Stimulated activated CD4-positive, alpha-beta T cell treated with anti-CD3 and anti-CD28 coated beads, Interleukin-1b, Interleukin-23, amount 100 ng/mL, for 48 hours (primary cell): ENCODE measurements at places on chromosomes 7 and 10.

GRCh38 chr7:9083837-9084236 lies 650.4 kb downstream of the NXPH1 start:
- no peak for DNase-seq

DNA sequence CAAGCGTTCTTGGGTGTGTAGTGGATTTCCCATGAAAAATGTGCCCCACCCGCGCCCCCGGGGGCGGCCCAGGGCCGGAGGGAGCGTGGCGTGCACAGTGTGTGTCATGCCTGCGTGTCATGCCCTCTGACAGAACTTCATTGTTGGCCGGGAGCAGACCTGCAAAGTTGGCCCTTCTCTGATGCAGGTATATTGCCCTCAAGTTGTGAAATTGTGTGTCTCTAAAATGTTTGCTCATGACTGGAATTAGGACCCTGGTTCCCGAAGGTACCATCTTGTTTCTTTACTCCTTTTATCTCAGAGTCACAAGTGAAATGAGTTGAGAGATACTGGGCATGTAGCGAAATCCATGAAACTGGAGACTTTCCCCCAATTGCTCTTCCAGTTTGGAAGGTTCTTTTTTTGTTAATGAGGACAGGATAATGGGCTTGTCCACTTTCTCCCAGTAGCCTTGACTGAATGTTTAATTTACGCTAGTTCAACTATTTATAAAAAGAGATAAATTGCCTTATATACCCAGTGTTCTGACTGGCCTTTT lies 26.2 kb downstream of the ADK start:
- peak; percentile 47 for DNase-seq

DNA sequence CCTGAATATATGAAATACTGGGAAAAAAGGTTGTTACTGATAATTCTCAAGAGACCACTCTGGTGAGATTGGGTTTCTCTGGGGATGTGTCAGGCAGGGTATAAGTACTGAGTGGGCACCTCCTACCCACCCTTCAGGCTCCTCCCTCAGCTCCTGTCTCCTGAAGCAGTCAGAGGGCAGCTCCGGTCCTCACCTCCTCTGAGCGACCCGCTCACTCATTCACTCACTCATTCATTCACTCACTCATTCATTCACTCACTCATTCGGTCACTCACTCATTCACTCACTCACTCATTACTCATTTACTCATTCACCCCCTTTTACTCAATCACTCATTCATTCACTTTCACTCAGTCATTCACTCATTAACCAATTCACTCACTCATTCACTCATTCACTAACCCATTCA lies 6.9 kb upstream of the PFKP start:
- no peak for DNase-seq

DNA sequence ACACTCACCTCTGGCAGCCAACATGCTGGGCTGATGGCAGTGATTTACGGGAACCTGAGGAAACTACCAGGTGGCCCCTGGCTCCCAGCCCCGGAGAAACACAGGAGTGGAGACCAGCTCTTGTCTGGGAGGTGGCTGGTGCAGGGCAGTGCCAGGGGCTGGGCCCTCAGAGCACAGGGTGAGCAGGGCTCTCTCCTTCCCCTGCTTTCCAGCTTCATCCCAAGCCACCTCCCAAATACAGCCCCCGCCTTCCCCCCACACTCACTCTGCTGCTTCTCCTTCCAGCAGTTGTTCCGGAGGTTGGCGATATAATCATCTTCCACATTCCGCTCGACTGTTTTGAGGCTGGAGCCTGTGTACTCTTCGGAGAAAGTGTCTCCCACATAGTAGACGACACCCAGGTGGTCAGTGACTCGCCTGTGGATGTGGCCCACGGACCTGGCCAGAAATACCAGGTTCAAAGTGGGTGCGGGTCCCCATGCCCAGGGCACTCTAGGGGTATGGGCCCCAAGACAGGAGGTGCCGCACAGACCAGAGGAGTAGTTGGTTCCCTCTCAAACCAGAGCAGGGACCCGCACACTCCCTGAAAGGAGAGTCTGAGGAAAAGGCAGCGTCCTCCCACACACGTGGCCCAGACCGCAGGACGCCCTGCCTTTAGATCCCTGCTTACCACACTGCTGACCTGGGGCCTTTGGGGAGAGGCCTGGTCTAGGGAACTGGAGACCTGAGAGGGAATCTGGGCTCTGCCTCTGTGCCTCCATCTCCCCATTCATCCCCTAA lies 18.3 kb downstream of the DNAJB12 start:
- no peak for DNase-seq

GRCh38 chr7:156772725-156773124 lies 120.3 kb downstream of the LMBR1 start:
- no peak for DNase-seq

GRCh38 chr10:127845756-127846155 lies 47.0 kb downstream of the CLRN3 start:
- DNase-seq: no peak

DNA sequence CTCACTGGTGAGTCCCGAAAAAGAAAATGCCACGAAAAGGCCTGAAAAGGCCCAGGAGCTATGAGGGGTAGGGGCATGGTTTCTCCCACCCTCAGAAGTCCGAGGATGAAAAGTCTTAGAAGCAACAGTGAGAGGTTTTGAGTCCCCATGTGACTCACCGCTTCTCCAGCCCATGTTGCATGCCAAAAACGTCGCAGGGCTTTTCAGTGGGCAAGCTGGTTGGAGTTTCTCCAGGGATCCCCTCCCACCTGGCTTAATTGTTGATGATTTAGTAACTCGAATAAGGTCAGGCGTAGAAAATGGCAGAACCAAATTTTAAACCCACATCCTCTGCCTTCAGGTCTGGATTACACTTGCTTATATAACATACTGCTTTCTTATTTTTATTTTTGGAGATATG lies 96.3 kb upstream of the ARMC3 start:
- no peak for DNase-seq

DNA sequence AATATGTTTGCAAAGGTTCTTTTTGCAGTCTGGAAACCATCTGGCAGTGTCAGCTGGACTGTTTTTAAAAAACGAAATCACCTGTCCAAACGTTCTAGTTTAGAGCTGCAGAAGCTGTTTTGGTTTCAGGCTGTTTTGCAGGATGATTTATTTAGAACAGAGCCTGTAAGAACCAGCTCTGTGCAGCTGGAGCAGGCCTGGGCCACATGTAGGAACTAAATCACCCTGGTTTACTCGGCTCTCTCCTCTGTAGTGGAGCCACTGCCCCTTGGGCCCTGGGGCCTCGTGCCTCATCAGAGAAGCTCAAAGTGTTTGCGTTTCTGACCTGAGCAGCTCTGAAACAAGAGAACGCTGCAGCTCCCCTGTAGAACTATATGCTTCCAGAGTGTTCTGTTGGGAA lies 142.5 kb downstream of the ACTR3B start:
- no peak for DNase-seq

DNA sequence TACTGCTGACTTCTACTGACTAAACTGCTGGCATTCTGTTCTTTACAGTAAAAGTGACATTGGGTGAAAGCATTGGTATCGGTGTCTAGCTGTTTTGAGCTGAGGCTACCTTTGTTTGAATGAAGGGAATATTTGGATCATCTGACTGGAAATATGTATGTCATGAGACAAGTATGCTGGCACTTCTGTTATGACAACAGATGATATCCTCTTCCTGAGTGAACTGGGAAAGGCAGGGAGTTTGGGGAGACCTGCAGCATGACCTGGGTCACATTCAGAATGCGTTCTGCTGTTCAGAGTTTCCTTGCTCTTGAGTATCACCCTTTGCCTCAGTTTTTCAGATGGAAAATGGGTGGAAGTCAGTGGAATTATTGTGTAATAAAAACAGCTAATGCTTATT lies 81.8 kb downstream of the PLCE1 start:
- DNase-seq: no peak

GRCh38 chr10:105844241-105844640 lies 1203.2 kb downstream of the SORCS3 start:
- DNase-seq: no peak
